Omental fat pad (tissue), 4 donors: ENCODE measurements at places on chromosomes 1 and 21. TPM values are rescaled to one million over a fixed set of nuclear protein-coding genes. Genes with fewer than 3 reads are reported as not detected.

DNA sequence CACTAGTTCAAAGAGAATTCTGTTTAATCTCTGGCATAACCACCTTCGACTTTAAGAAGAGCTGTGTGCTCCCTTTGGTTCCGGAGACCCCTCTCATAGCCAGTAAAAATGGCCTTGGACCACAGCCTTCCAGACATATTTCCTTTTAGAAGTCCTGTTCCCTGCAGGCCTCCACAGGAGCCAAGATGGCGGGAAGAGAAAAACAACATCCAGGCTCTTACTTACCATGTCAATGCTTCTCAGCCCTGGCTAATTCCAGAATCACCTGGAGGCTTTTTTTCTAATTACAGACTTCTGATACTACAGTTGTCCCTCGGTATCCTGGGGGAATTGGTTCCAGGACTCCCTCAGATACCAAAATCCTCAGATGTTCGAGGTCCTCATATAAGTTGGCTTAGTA, 362.5 kb downstream of the PBX1 start:
- DNase-seq = no peak

GRCh38 chr21:32599526-32599925, 12.7 kb downstream of the CFAP298 start:
- no peak for DNase-seq

GRCh38 chr1:201946224-201946908, at the start of gene LMOD1:
Gene LMOD1, minus strand, starts transcription at chr1:201946548. Its CDS starts 208 bp downstream, at chr1:201946340.
- peak; percentile 62 for DNase-seq

The GUCA2A gene
- not detected for total RNA-seq
